ENCODE measurements at places on chromosomes 13 and 19. TPM values are rescaled to one million over a fixed set of nuclear protein-coding genes. Genes with fewer than 3 reads are reported as not detected.

GRCh38 chr19:50204811-50205675 lies 1.6 kb downstream of the MYH14 start:
- no peak for DNase-seq
- H3K4me3 ChIP-seq: no peak overlapping the region
- H3K4me1 ChIP-seq: peaks cover 19% of the 10 kb centered on the region
- H3K27ac ChIP-seq: no peak overlapping the region
- no peaks in the 10 kb centered on the region for H3K36me3 ChIP-seq

- DNase-seq: peak; percentile 89
- peak within 1 kb of the TSS; percentile 47 for H3K4me3 ChIP-seq
- no peaks in the 10 kb centered on the region for H3K27me3 ChIP-seq
- H3K4me1 ChIP-seq: no peaks in the 10 kb centered on the region
- peaks cover 20% of the 10 kb centered on the region for H3K36me3 ChIP-seq
Measured at GRCh38 chr19:10625003-10625761, at the start of gene SLC44A2. SLC44A2 (plus strand) TSS chr19:10625553; CDS start chr19:10625634, 81 bp downstream.

DNA sequence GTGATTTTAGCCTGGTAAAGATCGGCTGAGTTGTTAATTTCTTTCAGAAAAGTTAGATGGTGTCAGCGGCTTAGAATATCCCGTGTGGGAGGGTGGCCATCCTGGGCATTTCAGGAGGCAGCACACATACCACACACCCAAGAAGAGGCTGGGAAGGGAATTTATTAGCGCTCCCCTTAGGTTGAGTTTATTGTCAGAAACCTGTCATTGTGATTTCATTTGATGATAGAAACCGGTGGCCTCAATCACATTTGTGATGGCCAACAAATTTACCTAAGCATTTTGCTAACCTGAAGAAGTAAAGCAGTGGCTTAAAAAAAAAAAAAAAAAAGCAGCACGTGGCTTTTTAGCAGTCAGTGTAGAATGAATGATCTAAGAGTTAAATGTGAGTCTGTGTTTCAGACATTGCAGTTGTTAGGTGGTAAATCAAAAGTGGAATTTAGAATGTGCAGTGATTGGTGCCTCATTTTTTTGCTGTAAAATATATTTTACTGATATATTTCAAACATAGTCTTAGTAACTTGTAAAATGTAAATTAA lies 2.7 kb downstream of the SIPA1L3 start:
- H3K4me1 ChIP-seq: no peaks in the 10 kb centered on the region
- no peak overlapping the region for H3K27ac ChIP-seq
- H3K27me3 ChIP-seq: no peaks in the 10 kb centered on the region
- no peak for DNase-seq
- no peaks in the 10 kb centered on the region for H3K36me3 ChIP-seq

- no peak overlapping the region for H3K27ac ChIP-seq
- no peak overlapping the region for H3K4me3 ChIP-seq
- H3K27me3 ChIP-seq: no peaks in the 10 kb centered on the region
- H3K4me1 ChIP-seq: no peaks in the 10 kb centered on the region
- no peaks in the 10 kb centered on the region for H3K36me3 ChIP-seq
Measured at GRCh38 chr19:42516771-42517170, 11.5 kb downstream of the CEACAM1 start.

DNA sequence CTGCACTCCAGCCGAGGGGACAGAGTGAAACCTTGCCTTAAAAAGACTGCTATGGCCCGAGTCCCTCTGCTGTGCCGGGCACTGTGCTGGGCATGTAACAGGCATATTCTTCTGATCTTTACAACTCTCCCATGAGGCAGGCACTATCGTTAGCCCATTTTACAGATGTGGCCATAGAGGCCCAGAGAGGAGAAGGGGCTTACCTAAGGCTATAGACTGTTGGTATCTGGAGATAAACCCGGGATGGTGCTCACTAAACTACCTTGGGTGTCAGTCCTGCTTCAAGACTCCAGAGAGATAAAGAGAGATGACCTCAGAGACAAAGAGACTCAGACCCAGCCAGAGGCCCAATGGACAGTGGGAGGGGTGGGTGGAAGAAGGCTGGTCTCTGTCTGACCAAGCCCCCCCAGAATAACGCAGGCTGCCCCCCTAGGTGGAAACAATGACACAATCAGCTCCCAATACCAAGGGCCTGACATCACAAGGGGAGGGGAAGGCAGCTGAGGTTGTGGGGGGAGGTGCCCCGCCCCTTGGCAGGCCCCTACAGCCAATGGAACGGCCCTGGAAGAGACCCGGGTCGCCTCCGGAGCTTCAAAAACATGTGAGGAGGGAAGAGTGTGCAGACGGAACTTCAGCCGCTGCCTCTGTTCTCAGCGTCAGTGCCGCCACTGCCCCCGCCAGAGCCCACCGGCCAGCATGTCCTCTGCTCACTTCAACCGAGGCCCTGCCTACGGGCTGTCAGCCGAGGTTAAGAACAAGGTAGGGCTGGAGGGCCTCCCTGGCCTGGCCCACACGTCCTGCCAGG lies at the start of gene CNN1:
CNN1 (plus strand) TSS at position 620 of the 805 bp plus-strand sequence; CDS start at position 697, 77 bp downstream.
- H3K4me1 ChIP-seq: peaks cover 47% of the 10 kb centered on the region
- peaks cover 26% of the 10 kb centered on the region for H3K36me3 ChIP-seq
- H3K27ac ChIP-seq: peak within 1 kb of the TSS; percentile 99
- H3K27me3 ChIP-seq: no peaks in the 10 kb centered on the region
- DNase-seq: peak; percentile 98

DNA sequence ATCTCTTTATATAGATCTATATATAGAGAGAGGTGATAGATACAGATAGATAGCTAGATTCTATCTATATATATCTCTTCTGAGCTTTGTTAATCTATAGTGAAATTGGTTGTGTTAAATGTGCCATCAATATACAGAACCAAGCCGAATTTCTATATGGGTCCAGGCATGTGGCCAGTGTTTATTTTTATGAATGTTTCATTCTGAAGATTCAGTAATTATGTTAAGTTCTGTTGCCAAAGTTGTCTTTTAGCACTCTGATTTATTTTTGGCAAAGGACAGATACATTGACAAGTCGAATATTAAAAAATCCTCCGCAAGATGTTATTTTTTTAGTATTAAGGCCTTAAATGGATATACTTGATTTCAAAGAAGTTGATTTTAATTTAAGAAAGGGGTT lies 190.4 kb upstream of the HTR2A start:
- no peak overlapping the region for H3K4me3 ChIP-seq
- no peaks in the 10 kb centered on the region for H3K36me3 ChIP-seq
- peaks cover 21% of the 10 kb centered on the region for H3K4me1 ChIP-seq
- no peak overlapping the region for H3K27ac ChIP-seq
- no peaks in the 10 kb centered on the region for H3K27me3 ChIP-seq
- no peak for DNase-seq

GRCh38 chr19:39299832-39300231 lies 3.6 kb downstream of the IFNL1 start:
- H3K27ac ChIP-seq: no peak overlapping the region
- no peak for DNase-seq
- no peak overlapping the region for H3K4me3 ChIP-seq
- no peaks in the 10 kb centered on the region for H3K4me1 ChIP-seq
- H3K36me3 ChIP-seq: no peaks in the 10 kb centered on the region

DNA sequence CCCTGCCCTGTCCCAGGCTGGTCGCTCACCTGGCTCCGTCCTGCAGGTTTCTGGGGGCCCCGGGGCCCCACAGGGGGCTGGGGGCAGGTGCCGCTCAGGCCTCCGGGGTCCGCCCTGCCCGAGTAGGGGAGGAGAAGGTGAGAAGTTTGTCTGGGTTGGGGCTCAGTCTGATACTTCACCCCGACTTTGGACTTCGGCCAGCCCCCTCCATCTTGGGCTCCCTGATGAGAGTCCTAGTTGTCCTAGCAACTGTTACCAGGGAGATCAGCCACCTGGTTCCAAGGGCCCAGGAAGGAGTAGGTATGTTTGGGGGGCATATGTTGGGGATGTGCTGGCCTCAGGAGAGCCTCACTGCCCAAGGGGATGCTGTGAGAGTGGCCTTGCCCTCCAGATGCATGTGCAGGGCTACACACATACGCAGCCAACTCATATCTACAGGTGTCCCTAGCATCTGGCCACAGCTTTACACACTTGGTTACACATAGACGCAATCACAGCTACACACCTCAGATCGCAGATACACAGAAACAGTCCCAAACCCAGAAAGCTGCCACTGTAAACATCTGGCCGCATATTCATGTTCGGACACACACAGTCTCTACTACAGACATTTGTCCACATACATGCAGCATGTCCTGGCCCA lies 3.4 kb downstream of the NUMBL start:
- no peaks in the 10 kb centered on the region for H3K27me3 ChIP-seq
- no peak overlapping the region for H3K4me3 ChIP-seq
- H3K27ac ChIP-seq: peak overlapping the region; percentile 93
- no peaks in the 10 kb centered on the region for H3K4me1 ChIP-seq

GRCh38 chr13:102039264-102039663 lies 362.6 kb downstream of the FGF14 start:
- H3K27me3 ChIP-seq: no peaks in the 10 kb centered on the region
- H3K4me1 ChIP-seq: no peaks in the 10 kb centered on the region
- no peak overlapping the region for H3K4me3 ChIP-seq
- no peaks in the 10 kb centered on the region for H3K36me3 ChIP-seq
- no peak for DNase-seq
- no peak overlapping the region for H3K27ac ChIP-seq

GRCh38 chr13:100532836-100533435 lies 55.7 kb downstream of the GGACT start:
- H3K4me3 ChIP-seq: no peak overlapping the region
- no peaks in the 10 kb centered on the region for H3K4me1 ChIP-seq
- no peaks in the 10 kb centered on the region for H3K27me3 ChIP-seq
- H3K36me3 ChIP-seq: peaks cover 4% of the 10 kb centered on the region
- no peak overlapping the region for H3K27ac ChIP-seq

DNA sequence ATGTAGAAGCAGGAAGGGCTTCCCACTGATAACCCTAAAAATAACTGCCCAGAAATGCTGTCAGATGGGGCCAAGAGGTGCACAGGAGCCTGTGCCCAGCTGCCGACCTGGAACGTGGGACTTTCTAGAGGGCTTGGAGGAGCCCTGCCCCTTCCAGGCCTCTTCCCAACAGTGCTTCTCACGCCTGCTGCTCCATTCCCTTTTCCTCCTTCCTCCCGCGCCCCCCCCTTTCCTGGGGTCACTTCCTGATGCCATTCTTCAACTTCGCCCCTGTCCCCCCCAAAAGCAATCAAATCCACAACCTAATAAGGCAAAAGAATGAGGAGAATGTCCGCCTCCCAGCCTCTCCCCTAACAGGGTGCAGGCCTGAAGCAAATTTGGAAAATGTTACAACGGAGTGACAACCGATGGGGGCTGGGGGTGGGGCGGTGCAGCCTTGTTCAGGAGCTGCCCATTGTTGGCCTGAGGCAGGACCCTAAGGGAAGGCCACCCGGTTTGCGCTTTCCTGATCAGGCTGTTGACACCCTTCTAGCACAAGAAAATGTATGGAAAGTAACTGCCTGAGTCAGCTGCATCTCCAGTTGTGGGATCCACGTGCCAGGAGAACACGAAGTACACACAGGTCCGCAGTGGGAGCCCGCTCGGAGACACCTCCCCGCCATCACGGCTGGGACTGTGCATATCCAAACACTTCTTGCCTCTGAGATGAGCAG lies 18.7 kb downstream of the ACTN4 start:
- no peaks in the 10 kb centered on the region for H3K27me3 ChIP-seq
- no peak overlapping the region for H3K4me3 ChIP-seq
- H3K4me1 ChIP-seq: peaks cover 99% of the 10 kb centered on the region
- H3K36me3 ChIP-seq: no peaks in the 10 kb centered on the region
- H3K27ac ChIP-seq: peak overlapping the region; percentile 96

DNA sequence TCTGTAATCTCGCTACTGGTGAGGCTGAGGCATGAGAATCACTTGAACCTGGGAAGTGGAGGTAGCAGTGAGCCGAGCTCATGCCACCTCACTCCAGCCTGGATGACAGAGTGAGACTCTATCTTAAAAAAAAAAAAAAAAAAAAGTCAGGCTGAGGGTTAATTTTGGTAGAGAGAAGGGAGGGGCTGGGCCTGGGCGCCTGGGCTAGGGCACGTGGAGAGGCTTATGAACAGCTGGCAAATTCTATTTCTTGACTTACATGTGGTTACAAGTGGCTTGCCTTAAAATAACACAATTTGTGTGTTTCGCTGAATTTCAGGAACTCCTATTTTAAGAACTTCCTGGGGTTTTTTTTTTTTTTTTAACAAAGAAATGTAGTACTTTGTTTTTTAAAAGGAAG lies 47.6 kb upstream of the MAP3K10 start:
- H3K27me3 ChIP-seq: peaks cover 17% of the 10 kb centered on the region
- no peaks in the 10 kb centered on the region for H3K36me3 ChIP-seq
- H3K4me3 ChIP-seq: no peak overlapping the region
- no peak overlapping the region for H3K27ac ChIP-seq
- no peaks in the 10 kb centered on the region for H3K4me1 ChIP-seq

GRCh38 chr13:41241626-41242025 lies 21.8 kb downstream of the MTRF1 start:
- no peaks in the 10 kb centered on the region for H3K4me1 ChIP-seq
- no peak overlapping the region for H3K4me3 ChIP-seq
- H3K27ac ChIP-seq: no peak overlapping the region
- no peaks in the 10 kb centered on the region for H3K27me3 ChIP-seq
- no peak for DNase-seq
- no peaks in the 10 kb centered on the region for H3K36me3 ChIP-seq

DNA sequence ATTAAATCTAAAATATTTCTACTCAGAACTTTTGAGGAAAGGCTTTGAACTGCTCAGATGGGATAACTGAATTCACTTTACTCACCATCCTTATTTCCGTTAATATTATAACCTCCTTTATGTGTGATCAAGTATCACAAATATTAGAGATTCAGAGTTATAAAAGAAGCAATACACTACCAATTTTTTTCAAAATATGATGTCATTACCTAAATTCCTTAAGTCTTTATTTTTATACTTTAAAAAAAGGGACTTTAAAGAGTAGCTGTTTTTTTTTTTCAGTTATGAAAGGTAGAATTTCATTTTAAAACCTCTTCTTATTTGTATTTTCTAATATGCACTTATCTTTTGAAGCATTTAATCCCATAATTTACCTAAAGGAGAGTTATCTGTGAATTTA lies 239.5 kb downstream of the DIAPH3 start:
- H3K27ac ChIP-seq: no peak overlapping the region
- no peaks in the 10 kb centered on the region for H3K27me3 ChIP-seq
- H3K4me1 ChIP-seq: no peaks in the 10 kb centered on the region

- peak; percentile 64 for DNase-seq
- H3K4me1 ChIP-seq: no peaks in the 10 kb centered on the region
- no peak overlapping the region for H3K4me3 ChIP-seq
- H3K36me3 ChIP-seq: no peaks in the 10 kb centered on the region
- no peak overlapping the region for H3K27ac ChIP-seq
Measured at GRCh38 chr19:44765033-44765948, 12.4 kb upstream of the CBLC start.

DNA sequence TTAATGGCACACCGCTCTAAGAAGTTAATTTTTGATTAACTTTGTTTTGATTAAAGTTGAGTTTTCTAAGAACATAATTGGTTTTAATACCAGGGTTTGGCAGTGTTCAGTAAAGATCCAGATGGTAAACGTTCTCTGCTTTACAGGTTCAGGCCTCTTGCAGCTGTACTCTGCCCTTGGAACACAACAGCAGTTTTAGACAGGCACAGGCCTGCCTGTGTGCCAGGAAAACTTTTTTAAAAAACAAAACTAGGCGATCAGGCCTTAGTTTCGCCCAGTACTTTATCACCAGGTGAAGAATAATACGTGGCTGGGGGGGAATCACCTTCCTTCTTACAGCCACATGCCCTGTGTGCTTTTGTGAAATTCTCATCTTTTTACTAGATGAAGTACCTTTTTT lies 38.0 kb upstream of the TEX29 start:
- H3K4me3 ChIP-seq: no peak overlapping the region
- no peak for DNase-seq
- H3K27ac ChIP-seq: peak overlapping the region; percentile 81
- H3K4me1 ChIP-seq: peaks cover 47% of the 10 kb centered on the region

The MYO16 gene
- 0.27 TPM for total RNA-seq

The GJA3 gene
- total RNA-seq: not detected

The MVB12A gene
- 55.8 TPM for total RNA-seq

The DAND5 gene
- 1.2 TPM for total RNA-seq

The ZNF599 gene
- total RNA-seq: 7.4 TPM

The PLEKHA4 gene
- 20.7 TPM for total RNA-seq

The FPR3 gene
- total RNA-seq: 1.9 TPM

The ZNF468 gene
- total RNA-seq: 12.3 TPM

The SWSAP1 gene
- total RNA-seq: 0.71 TPM
